ENCODE measurements at places on chromosomes 2 and 18.

DNA sequence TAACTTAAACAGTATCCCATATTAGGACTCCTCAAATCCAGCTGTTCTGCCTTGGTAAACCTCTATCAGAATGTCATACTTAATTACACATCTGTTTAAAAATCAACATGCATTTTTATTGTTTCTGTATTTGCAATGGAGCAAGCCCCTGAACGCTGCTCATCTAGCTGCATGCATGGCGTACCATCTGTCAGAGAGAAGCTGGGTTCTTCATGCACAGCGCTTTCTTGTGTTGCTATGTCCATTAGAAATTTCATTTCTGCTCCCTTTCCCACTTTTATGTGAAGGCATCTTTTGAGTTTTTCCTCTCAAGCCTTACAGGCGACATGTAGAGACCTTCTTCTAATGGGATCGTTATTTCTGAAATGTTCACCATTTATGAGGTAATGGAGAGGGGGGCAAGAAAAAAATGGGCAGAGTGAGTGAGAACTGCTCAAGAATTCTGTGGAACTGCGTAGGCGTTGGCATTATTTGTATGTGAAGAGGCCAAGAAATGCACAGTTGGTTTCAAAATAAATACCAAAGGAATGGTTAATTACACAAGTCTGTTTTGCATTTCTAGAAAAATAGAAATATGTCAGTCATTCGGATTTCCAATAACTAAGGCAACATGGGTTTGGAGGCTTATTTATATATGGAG, 31.6 kb downstream of the INSIG2 start:
- no peak for DNase-seq

DNA sequence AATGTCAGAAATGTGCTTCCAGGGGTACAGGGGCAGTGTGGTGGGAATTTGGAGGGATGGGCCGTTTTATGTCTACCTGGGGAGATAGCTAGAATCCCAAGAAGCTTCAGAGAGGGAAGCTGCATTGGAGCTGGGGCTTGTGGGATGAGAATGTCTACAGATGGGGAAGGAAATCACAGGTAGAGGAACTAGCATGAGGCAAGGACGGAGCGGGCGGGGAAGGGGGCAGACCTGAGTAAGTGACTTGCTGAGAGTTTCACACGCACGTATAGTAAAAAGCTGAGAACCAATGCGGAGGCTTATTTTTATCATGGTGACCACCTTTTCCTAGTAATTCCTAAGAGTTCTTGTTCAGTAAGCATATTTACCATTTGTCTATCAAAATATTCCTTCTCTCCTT, 6.3 kb downstream of the C2orf80 start:
- DNase-seq, result peak; percentile 69

DNA sequence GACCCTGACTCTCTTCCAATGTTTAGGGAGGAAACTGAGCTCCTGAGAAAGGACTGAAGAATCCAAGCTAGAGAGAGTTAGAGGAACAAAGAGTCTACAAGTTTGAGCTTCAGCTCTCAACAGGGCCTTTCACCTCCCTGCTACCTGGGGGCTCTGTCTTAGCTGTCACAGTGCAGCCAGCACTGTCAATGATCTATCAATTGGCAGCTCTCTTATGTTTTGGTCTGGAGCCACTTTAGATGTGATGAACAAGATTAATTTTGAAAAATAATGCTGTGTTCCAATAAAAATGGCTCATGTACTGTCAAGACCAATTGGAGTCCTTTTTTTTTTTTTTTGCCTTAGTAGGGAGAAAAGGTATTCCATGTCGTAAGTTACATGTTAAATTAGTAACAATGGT, 215.8 kb upstream of the TRIB2 start:
- no peak for DNase-seq

DNA sequence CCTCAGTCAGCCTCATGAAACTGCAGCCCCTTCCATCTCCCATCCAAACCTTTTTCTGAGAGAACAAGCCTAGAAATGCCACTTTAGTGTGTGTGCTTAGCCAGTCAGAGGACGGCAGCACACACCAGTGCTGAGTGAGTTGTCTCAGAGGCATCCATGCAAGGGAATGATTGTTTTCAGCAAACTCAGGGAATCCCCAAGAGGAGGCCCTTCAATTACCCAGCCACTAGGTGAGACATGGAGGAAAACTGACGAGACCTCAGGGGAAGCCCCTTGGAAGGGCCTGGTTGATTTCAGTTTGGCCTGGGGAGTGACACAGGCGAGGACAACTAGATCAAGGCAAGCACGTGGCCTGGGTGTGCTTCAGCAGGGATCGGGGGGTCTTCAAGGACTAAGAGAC, 49.7 kb downstream of the APOB start:
- no peak for DNase-seq

DNA sequence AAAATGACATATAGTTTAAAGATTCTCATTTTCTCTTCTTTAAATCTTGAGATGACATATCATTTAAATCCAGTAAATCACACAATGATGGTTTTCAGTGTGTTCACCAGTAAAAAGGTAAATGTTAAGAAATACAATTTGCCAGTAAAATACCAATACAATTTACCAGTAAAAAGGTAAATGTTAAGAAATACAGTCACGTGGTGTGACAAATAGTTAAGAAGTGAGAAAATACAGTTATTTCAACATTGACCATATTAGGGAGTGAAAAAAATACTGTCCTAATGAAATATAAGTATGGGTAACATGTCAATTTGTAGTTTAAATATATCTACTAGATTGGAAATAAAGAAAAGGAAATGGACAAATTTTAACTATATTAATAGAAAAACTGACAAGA, 80.5 kb downstream of the DLGAP1 start:
- DNase-seq, result no peak

DNA sequence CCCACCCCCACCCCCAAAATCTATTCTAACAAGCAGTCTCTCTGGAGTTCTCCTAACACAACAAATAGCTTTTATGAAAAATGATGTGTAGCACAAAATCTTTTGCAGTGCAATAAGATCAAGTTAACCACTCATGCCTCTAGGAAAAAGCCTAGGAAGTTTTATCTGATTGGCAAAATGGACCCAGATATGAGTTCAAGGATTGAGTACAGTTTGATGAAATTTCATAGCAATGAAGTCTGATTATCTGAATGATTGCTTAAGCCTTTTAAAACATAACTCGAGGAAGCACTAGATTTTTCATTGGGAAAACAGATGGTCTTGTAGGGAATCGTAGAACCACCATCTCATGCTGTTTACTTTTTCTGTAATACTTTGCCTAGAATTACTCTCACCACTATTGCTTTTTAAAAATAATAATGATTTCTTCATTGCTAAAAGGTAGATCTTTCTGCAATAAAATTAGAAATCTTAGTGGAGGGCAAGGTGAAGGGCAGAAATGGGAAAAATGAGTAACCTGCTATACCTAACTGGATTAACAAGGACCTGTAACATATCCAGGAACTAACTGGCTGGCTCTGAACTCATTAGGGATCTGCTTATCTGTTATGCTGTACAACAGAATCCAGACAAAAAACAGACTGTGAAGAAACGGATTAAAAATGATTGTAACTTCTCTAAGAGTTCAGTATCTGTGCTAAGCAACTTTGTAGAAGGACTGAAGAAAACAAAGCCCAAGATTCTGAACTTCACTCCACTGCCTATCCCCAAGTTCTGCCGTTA, 73.7 kb upstream of the ETAA1 start:
- no peak for DNase-seq

- no peak for DNase-seq
These were observed 65.4 kb upstream of the VRK2 start for GRCh38 chr2:57981083-57981768.

GRCh38 chr2:230162981-230163380, 56.8 kb downstream of the SP110 start:
- DNase-seq, result no peak

- no peak for DNase-seq
These were observed 285.7 kb upstream of the DCC start for GRCh38 chr18:52054324-52054723.

GRCh38 chr2:200962811-200963123, 693 bp downstream of the ORC2 start:
- DNase-seq, result no peak

DNA sequence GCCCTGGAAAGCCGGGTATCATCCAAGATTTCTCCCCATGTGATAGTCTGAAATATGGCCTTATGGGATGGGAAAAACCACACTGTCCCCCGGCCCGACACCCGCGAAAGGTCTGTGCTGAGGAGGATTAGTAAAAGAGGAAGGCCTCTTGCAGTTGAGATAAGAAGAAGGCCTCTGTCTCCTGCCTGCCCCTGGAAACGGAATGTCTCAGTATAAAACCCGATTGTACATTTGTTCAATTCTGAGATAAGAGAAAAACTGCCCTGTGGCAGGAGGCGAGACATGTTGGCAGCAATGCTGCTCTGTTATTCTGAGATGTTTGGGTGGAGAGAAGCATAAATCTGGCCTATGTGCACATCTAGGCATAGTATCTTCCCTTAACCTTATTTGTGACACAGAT, 26.8 kb downstream of the RUFY4 start:
- DNase-seq, result no peak

- DNase-seq, result no peak
These were observed 22.5 kb upstream of the SIGLEC15 start for GRCh38 chr18:45802814-45803492.

- DNase-seq, result no peak
These were observed 2.0 kb downstream of the PHLPP1 start for GRCh38 chr18:62717169-62717924.

DNA sequence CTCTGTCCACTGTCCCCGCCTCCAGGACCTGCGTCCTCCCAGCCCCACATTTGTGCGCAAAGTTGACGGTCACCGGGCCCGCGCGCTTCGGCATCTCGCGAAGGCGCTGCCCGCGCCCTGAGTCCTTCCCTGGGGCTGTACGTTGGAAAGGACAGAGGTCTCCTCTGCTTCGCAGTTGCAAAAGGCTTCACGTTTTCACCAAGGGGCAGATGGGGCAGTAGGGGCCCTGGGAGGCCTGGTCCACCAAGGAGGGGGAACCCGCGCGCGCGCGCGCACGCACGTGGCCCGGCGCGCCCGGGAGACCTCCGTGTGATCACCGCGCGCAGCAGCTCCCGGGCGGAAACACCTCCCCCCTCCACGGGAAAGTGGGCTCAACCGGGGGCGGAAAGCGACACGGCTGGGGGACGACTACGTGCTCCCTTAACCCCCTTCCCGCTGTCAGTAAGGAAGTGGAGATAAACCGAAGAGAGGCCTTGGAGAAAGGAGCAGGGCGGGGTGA, 21.9 kb downstream of the TEX44 start:
- no peak for DNase-seq

DNA sequence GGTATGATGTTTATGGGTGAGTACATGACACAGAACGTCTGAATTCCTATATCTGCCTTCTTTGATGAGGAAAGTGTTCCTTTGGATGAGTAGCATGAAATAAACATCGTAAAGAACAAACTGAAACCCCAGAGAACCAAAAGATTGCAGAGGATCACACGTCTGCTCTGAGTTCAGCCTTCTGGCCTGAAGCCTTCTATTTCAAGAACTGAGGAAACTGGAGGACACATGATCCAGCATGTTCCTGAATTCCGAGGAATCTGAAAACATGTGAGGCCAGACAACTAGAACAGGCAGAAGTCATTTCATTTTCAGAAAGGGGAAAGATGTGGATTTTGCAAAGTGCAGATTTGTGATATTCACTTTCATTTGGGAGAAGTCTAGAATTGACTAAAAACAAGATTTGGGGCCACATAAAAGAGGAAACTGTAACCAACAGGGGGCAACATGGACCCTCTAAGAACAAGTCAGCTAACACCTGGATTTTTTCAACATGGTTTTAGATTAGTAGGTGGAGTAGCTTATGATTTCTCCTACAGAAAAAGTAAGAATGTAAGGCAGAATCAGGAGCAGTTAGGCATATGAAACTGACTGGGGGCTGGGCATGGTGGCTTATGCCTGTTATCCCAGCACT, 8.3 kb downstream of the SULT6B1 start:
- DNase-seq, result no peak

- peak; percentile 91 for DNase-seq
These were observed 997 bp downstream of the BOK start for GRCh38 chr2:241559323-241560161.

GRCh38 chr2:109475531-109476210, 138.1 kb downstream of the SEPTIN10 start:
- no peak for DNase-seq

GRCh38 chr2:168948621-168949212, 47.6 kb downstream of the G6PC2 start:
- DNase-seq, result no peak

DNA sequence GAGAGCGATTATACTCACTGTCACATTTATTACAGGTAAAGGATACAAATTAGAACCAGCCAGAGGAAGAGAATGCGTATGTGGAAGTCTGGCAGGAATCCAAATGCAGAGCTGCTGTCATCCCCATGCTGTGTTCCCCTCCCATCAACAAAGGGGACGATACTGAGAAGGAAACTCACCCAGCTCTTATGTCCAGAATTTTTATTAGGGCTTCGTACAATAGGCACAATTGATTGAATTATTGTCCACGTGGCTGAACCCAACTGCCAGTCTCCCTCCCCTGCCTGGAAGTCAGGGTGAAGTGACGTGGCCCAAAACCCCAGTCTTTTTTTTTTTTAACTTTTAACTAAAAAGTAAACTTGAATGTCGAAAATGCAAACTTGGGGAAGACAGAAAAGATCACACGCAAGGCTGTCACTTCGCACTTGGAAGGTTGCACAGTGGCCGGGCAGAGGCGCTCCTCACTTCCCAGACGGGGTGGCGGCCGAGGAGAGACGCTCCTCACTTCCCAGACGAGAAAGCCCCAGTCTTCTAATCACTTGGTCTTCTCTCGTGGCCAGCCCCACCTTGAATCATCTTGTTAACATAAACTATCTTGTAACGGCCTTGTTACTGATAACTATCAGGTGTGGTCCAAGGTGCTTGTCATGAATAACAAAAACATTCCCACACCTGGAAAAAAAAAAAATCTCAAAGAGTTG, 40.0 kb upstream of the ITSN2 start:
- no peak for DNase-seq

DNA sequence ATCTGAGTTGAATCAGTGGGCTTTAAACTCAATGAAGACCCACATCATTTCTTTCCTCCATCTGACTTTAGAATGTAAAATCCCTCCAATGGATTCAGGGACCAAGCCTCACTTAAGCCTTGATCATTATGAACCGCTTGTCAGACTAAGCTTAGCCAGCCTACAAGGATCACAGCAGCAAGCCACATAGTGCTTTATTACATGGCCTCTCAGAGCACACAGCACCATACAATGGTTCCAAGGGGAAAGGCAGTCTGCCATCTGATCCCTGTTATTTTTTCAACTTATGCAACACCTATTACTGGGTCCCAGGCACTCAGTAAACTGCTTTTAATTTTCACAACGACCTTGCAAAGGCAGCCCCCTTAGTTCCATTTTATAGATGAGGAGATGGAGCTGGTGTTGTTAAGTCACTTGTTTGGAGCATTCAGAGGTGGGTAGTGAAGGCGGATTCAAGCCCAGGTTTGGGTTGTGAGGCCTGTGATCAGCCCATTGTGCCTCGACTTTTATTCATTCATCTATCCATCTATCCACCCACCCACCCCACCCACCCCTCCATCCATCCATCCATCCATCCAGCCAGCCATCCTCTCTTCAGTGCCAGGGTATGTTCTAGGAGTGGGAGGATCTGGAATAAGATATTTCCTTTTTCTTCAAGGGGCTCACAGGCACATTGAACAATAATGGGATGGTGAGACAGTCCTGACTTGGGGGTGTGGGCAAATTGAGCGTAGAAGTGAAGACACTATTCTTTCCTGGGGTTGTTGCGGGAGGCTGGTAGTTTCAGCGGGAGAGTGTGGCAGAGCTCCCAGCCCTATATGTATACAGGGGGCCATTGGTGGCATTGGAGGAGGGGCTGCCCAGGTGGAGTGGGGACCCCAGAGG, 141.2 kb downstream of the MYCN start:
- no peak for DNase-seq

- no peak for DNase-seq
These were observed 94.3 kb downstream of the LIPG start for GRCh38 chr18:49656073-49656692.

Measured in H7 (cell line).